Left cardiac atrium (tissue), 4 donors: ENCODE measurements at places on chromosomes 12 and 14.

DNA sequence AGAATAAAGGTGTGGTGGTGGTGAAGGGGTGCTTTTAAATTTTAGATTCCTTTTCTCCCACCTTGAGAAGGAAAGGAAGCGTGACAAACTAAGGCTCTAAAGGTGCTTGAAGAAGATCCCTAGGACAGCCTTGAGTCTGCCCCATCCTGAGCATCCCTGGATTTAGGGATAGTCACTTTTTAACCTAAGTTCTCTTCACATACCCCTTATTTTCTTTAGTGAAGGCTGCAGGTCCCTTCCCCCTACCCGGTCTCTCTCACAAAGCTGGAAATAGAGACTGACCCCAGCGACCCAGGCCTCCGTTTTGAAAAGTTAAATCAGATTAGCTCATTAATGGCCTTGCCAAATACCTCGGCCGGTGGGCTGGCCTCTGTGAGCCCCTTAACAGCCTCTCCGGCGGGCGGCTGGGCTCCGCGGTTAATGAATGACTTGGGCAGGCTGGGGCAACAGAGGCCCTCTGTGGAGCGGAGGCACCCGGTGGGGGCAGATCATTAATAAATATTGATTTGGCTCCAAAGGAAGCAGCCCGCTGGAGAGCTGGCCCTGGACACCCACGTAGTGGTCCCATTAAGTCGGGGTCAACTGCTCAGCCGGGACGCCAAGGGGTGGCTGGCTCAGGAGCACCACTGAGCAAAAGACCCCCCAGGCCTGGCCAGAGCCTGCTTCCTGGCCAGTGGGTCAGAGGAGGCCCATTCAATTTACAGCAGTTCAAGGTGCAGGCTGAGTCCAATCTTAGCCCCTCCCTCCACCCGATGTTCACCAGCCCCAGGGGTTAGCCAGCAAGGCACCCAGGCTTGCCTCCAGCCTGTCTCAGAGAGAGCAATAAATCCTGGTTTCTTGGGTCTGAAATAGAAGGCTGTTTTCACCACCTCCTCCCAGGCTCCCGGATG lies 31.8 kb downstream of the PAH start:
- no peak for DNase-seq

DNA sequence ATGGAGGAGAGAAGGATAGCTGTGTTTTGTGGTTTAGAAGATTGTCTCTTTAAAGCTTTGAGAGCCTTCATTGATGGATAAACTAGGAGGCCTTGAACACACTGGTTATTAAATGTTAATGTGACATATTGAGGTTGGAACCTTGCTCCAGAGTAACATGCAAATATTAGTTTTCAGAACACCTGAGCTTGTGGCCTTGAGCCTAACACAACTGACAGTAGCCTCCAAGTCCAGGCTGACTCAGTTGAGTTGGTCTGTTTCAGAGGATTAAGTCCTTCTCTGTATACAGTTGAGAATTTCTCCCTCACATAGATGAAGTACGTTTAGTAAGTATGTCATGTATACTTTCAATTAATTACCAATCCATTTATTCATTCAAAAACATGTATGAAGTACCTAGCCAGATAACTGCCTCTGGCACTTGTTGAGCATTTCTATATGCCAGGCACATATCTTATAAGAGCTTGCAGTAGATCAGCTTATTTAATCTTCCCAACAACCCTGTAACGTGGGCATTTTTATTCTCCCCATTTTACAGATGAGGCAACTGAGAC lies 63.5 kb downstream of the ELK3 start:
- DNase-seq, result no peak

DNA sequence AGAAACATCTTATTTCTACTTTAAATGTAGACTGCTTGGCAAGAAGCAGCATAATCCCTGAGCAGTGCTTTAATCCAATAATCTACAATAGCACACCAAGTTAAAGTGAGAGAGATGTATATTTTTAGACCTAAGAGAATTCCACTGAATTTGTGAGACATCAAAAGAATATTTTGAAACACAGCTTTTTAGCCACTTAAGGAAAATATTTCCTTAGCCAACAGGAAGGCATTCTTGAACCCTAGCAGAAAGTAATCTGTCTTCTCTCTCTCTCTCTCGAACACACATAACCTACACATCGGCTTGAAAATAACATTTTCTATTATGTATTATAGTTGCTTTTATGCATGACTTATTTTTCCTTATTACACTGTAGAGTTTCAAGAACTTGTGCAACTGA lies 34.0 kb downstream of the KITLG start:
- no peak for DNase-seq

DNA sequence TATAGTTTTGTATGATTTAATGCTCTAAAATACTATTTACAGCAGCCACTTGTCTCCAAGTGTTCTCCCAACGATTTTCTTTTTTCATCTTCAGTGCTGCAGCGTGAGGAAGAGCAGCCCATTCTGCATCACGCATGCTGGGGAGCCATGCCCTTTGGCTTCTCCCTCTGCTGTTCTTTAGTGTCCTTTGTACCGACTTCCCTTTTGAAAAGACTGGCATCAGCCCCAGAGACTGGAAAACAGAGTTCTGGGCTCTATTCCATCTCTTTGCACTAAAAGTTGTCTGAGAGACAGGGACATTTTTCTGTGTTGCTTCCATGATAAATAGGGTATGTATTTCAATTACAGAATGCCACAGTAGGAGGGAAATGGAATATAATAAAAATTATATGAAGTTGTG lies 105.1 kb downstream of the RERG start:
- DNase-seq, result no peak

GRCh38 chr14:74140374-74140850 lies 55.7 kb downstream of the LIN52 start:
- DNase-seq, result peak; percentile 78

DNA sequence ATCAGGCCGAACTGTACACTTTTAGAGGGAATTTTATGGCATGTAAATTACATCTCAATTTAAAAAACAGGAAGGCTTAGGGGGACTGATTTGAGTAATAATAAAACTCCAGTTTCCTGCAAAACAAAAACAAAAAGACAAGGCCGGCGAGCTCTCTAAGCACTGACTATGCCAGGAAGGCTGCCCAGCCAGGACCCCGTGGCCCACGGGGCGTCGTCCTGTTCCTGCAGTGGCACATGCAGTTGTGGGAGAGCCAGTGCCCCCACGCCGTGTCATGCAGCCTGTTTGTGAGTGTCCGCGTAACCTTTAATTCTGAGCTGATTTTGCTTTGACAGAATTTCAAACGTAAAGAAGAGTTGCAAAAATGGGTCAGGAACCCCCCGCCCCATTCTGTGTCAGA lies 10.5 kb downstream of the XRCC3 start:
- DNase-seq, result no peak

DNA sequence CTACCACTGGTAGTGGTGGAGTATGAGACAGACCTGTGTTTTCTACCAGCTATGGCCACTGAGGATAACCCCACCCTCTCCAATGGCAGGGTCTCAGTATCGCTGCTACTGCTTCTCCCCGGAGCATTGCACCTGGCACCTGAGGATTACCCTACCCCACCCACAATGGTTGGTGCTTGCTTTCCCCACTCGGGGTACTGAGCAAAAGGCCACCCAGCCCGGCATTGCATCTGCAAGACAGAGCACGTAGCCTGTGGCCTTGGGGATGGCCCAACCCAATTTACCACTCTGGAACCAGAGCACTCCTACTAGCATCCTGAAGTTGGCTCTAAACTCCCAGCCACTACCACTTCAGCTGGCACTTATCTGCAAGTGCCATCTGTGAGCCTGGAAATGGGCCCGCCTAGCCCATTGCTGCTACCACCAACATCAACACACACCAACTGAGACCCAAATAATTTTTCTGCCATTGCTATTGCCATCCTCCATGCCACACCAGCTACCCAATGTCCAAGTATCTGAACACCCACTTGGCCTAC lies 145.7 kb downstream of the CNTN1 start:
- no peak for DNase-seq

- peak; percentile 37 for DNase-seq
Measured at GRCh38 chr14:94355191-94355794, 32.2 kb upstream of the SERPINA6 start.

DNA sequence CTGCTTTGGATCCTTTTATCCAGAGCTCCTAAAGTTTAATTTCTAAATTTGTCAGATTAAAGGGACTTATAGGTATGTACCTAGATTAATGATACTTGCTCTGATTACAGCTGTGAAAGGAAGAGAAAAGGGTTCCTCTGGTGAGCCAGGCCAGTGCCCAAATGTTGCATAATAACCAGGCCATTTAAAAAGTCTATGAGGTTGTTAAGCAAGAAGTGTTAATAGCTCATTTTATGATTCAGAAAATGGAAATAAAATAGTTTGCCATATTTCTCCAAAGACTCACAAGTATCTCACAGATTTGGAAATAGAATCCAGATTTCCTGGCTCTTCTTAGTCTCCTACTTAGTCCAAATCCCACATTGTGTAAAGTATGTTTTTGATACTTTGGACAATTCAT lies 67.6 kb downstream of the SLC38A6 start:
- no peak for DNase-seq

- DNase-seq, result no peak
Measured at GRCh38 chr12:31641509-31642090, 17.9 kb upstream of the ETFBKMT start.

- DNase-seq, result no peak
Measured at GRCh38 chr14:34423445-34423844, 38.6 kb downstream of the SPTSSA start.

- DNase-seq, result no peak
Measured at GRCh38 chr14:39060818-39061437, 42.1 kb downstream of the SEC23A start.

DNA sequence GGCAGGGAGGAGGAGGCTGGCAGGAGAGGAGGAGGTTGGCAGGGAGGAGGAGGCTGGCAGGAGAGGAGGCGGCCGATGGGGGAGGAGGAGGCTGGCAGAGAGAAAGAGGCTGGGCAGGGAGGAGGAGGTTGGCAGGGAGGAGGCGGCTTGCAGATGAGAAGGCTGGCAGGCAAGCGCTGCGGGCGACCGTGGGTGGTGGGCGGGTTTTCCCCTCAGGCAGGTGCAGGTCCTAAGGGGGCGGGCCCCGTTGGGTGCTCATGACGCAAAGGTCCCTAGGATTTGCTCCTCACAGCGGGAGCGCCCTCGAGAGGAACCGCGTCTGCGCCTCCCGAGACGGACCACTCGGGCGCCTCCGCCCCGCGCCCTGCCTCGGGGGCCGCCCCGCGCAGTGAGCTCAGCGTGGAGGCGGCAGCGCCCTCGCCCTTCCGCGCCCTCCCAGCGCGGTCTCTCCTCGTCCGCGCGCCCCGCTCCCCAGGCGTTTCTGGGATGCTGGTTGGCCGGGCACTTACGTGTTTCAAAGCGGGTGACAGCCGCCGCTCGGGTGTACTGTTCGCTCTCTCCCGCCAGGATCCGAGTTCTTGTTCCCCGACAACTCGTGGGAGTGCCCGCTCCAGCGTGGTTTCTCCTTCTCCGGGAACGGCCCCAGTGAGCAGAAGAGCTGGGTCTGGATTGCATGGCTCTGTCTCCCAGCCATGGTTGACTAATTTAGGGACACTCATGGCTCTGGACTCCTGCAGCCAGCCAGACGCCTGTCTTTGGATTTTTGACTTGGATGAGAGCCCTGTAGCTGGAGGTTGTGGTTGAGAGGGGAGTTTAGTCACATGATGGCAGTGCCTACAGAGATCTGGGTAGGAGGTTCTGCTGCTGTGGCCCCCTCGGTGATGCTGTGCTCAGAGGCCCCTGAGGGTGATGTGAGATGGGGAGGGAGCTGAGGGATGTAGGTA lies 64.1 kb upstream of the PPP4R3A start:
- peak; percentile 36 for DNase-seq

- no peak for DNase-seq
Measured at GRCh38 chr14:32377046-32377646, 48.0 kb downstream of the AKAP6 start.

DNA sequence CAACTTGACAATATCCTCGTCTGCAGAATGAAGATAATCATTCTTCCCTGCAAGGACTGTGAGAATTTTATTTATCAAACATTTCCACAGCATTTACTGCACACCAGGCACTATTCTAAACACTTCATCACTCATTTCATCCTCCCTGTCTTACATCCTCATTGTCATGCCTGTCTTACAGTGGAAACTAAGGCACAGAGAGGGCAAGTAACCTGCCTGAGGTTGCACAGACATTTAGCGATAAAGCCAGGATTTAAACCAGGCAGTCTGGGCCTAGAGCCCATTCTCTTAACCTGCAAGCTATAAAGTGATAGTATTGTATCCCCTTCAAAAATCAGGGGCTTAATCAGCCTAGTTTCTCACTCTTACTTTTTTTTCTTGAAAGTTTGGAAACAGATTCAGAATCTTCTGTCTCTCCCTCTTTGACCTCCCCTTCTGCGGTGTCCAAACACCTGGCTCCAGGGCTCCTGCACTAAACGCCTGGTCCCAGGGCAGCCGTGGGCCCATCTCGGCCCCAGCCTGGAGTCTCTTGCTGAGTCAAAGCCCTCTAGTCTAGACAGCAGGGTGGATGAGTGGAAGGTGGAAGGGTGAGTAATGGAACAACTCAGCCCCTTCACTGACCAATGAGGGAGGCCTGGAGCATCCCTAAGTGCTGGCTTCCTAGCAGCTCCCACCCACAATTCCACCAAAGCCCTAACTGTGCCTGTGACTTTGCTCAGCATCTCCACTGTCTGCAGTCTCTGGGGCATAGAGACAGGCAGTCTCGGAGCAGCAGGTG lies 12.5 kb downstream of the ISM2 start:
- no peak for DNase-seq
